ENCODE measurements at places on chromosomes 2 and 18.

- DNase-seq: no peak
These were observed 72.0 kb downstream of the GALNT1 start for GRCh38 chr18:35653392-35654135.

- DNase-seq: no peak
These were observed 62.7 kb downstream of the MYO3B start for GRCh38 chr2:170240629-170241028.

GRCh38 chr2:117771969-117772630, 42.4 kb upstream of the DDX18 start:
- no peak for DNase-seq

DNA sequence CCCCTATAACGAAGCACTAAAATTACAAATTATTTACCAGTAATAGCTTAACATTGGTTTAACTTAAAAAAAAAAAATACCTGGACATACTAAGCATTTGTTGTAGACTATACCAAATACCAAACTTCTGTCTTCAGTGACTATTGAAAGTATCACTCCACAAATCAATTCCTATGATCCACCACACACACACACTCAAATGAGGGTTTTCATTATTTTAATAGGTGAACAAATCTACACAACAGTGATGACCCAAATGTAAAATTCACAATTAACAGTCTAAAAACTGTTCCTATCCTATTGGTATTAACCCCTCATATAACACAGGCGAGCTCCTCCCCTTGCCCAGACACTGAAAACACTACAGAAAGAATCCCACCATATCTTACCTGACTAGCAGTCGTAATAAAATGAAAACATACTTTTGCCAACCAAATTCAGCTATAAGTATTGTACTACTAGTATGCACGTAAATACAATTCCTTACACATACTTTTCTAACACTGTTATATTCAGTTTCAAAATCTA, 2.5 kb downstream of the SP3 start:
- DNase-seq: no peak

- peak; percentile 94 for DNase-seq
These were observed 219.5 kb downstream of the SOX11 start for GRCh38 chr2:5911718-5912117.

DNA sequence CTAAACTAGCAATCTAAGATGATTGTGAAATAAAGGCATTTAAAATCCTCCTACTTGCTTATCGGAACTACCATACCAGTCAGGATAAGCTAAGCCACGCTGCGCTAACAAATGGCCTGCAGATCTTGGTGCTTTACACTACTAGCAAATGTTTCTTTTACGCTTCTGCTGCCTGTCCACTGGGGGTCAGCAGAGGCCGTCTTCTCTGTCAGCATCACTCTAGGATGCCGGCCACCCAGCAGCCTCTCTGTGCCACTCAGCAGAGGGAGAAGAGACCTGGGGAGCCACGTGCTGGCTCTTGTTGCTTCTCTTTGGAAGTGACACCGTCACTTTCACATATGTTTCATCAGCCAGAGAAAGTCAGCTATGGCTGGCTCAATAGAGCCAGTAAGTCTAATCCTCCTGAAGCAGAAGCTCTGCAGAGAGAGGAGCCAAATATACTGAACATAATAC, 36.6 kb downstream of the COPS8 start:
- DNase-seq: peak; percentile 44

Data from fibroblast of skin of left quadriceps (primary cell).